ENCODE measurements at places on chromosomes 7 and 10.
A peak's percentile ranks its signal among the peaks of the same experiment; 100 is the strongest.

DNA sequence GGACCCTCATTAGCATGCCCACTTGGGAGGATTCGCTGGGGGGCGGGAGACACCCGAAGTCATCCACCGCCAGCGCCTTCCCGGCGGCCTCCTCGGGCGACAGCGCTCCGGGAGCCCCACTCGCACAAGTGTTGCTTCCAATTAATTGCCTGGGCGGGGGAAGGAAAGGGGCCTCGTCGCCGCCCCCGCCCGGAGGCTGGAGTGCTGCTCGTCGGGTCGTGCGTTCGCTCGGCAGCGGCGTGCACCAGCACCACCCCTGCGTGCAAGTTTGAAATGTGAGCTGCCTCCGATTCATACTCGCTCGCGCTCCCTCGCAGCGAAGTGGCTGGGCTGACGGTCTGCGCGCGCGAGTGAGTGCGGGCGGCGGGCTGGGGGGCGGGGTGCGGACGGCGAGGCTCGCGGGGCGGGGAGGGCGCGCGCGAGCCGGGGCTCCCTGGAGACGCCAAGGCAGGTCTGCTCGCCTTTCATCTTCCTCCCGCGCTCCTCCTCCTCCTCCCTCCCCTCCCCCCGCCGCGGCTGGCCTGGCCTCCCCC lies 104.6 kb upstream of the PPIF start:
- peak; percentile 57 for DNase-seq

DNA sequence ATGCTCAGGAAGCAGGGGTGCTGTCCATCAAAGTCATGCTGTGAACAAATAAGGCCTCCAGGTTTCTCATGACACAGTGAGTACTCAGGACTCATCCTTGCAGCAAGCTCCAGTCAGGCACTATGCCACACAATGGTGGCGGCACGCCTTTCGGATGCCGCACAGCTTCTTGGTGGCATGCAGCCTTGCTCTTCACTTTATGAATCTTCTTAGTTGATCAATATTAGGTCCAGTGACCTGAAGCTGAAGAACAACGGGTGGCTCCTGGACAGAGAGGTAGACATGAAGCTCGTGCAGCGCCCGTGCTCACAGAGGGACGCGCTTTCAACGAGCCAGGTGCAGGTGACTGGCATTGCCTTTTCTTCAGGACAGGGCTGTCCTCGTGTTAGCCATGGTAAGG lies 653.0 kb upstream of the MGMT start:
- no peak for DNase-seq

- no peak for DNase-seq
Observed at GRCh38 chr7:140899883-140900282, 24.8 kb downstream of the BRAF start.

- DNase-seq: no peak
Observed at GRCh38 chr10:100184840-100185239, 989 bp downstream of the ERLIN1 start.

DNA sequence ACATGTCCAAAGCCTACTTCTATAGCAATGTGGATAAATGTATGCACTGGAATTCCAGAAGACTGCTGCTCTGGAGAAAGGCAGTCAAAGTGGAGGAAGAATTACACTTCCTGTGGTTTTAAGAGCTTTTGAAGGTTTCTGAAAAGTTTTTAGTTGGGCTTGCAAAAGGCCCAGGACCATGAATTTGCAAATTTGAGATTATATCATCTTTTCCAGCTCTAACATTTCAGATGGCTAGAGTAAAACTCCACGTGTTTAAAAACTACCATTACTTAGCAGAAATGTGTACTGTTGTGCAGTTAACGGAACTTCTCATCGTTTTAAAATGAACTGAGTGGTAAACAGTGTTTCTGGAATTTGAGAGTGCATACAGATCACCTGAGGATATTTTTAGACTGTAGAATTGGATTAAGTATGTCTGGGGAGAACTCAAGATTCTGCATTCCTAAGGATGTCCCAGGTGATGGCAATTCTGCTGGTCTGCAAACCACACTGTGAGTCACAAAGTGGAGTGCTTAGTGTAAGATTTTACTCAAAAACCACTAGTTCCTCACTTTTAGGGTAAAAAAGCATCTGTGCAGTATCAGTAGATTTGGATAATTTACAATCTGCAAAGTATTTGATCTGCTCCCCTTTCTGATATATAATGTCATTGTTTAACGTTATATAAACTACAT lies 32.9 kb upstream of the CCDC71L start:
- DNase-seq: no peak

DNA sequence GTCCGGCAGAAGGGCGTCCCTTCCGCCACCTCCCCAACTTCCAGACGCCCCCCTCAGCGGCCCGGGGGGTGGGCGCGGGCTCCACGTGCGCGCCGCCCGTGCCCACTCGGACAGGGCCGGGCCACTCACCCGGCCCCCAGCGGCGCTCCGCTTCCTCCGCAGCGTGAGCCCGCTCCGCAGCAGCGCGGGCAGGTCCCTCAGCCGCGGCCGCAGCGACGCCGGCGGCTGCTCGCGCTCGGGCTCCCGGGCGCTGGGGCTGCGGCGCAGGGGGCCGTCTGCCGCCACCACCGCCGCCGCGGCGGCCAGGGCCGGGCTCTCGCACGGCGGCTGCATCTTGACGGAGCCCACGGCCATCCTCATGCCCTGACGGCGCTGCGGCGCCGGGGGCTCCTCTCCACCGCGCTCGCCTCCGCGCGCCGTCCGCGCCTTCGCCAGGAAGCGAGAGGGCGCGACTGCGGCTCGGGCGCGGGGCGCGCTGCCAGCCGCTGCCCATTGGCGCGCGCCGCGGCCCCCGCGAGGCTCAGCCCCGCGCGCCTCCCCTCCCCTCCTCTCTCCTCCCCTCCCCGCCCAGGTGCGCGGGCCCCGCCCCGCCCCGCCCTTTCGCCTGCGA lies at the start of gene RAPGEF5:
Gene RAPGEF5 (minus strand): TSS at position 454 of the 610 bp plus-strand sequence. CDS start 94 bp downstream, at position 360.
- no peak for DNase-seq

DNA sequence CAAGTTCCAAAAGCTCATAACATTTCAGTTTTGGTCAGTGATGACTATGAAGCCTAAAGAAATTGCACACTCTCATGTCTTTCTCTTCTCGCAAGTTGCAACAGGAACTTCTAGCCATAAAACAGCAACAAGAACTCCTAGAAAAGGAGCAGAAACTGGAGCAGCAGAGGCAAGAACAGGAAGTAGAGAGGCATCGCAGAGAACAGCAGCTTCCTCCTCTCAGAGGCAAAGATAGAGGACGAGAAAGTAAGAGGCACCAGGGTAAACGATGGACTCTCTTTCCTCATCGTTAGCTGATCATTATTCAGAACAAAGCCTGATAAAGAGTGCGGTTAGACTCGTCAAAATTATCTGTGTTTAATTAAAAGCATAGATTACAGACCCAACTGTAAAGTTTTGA lies 94.7 kb downstream of the HDAC9 start:
- no peak for DNase-seq

DNA sequence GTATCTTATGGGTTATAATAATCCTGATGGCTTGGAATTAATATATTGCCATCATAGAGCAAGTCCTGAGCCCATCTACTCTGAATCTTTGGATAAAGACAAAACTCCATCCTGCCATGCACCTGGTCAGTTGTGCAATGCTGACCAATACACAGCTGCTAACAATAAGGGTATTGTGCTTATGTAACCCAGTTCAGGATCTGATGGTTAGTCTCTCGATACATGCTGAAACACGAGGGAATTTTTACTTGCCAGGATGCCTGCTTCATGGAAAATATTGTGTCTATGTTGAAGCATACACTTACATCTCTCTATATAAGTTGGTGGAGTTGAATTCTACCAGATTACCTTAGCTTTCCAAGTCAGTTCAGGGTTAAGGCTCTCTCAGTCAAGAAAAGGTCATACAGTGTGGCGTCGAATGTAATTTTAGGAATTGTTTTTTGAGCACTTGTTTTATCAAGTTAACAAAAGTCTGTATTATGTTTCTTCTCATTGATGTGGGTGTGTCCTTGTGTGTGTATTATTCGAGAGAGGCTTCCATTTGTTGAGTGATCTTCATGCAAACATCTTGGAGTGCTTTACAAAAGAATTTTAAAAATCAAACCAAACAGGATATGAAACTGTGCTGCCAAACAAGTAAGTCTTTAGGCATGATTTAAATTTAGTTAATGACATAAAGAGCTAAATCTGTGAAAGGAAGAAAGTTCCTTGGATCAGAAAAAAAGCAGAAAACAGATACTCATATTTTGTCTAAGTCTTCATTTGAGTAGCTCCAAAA lies 449.1 kb downstream of the SUGCT start:
- no peak for DNase-seq

DNA sequence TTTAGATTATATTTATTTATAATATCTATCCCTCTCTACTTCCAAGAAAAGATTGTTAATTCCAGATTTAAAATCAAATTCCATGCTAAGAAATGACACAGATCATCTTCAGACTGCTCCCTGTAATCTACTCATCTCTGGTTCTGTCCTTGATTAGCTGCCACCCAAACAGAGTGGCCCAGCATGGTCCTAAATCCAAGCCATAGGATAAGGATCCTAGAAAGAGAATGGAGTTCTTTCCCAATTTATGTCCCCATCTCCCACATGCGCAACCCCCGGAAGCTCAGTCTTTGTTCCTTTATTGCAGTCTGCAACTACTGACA lies 23.4 kb upstream of the HDAC9 start:
- no peak for DNase-seq

DNA sequence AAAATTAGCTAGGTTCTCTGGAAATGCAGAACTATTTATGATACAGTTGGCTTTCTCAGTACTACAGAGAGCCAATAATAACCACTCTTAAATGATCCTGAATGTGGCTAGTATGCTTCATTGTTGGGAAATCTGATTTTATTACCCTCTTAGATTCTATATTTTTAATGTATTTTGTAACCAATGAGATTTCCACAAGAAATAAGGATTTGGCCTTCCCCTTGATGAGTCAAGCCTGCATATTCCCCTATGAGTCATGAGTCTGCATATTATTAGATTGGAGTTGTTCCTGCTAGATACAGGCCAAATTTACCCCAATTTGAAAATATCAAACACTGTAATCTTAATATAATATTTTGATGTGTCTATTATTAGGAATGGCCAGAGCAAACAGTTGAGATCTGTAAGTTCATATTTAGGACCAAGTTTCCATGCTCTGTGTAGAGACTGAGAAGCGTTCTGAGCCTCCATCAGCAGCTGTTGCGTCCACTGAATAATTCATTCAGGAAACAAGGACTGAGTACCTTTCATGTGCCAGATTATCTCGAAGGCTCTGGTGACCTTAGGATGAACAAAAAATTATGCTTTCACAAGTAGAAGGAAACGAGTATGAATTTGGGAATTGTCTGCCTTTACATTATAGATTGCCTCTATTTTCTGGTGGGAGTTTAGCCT lies 793.4 kb downstream of the NRG3 start:
- no peak for DNase-seq

GRCh38 chr7:103715376-103716120 lies 269.5 kb upstream of the SLC26A5 start:
- no peak for DNase-seq

GRCh38 chr10:124619802-124620490 lies 124.2 kb downstream of the FAM53B start:
- DNase-seq: peak; percentile 25

GRCh38 chr7:26492816-26493215 lies 201.2 kb downstream of the SNX10 start:
- no peak for DNase-seq

GRCh38 chr10:119872610-119872859 lies at the start of gene MCMBP:
MCMBP (minus strand) TSS chr10:119872843; CDS start chr10:119872584, 259 bp downstream.
- no peak for DNase-seq

- DNase-seq: no peak
Observed at GRCh38 chr7:49523870-49524269, 249.6 kb upstream of the VWC2 start.

GRCh38 chr10:34305189-34305588 lies 509.9 kb downstream of the PARD3 start:
- DNase-seq: no peak

DNA sequence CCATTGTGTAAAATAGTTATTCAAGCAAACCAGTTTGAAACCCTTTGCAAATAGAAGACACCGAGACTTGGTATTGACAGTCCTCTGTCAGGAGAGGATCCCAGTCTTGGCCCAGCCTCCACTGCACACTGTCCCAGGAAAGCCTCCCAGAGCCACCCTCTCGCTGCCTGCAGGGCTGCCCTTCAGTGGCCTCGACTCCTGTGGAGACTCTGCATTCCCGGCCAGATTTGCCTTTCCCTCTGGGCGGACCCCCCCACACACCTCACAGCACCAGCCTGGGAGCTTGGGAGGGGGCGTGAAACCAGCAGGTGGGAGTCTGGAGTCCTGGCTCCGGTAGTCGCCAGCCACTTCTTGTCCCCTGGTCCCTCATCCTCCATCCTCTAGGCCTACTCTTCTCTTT lies 48.7 kb downstream of the GRK5 start:
- no peak for DNase-seq

DNA sequence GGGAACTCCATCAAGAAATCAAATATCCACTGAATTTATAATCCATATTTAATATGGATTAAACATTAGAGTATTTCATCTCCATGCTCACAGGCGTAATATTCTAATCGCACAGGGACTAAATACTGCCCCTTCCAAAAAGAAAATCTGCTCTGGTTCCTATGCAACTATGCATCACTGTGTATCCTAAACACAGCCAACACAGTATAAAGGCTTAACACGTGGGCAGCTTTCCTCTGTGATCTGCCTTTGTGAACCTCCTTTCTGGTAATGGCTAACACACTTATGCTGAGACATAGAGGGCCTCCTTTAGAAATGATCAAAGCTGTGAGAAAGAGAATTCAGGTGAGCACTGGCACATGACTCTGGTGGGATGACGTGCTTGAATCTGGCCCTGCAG lies 110.2 kb downstream of the RAB11FIP2 start:
- no peak for DNase-seq

- no peak for DNase-seq
Observed at GRCh38 chr7:101677391-101677790, 48.3 kb upstream of the MYL10 start.

DNA sequence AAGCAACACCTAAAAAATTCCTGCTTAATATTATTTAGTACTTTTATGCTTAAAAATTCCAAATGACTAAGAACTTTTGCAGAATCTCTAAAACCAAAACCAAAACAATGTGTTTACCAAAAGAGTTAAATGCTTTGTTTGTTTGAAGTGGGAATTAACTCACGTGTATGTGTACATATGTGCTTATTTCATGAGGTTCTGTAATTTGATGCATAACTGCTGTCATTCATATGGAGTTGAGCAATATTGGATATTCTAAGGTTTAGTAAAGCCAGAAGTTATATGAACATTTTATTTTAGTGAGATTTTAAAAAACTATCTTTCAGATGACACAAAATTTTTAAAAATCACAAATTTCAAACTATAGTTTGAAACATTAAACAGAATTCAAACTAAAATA lies 157.1 kb downstream of the PIP4K2A start:
- no peak for DNase-seq
